GM23248 (cell line): ENCODE measurements at places on chromosomes 2 and 18. TPM values are rescaled to one million over a fixed set of nuclear protein-coding genes. Genes with fewer than 3 reads are reported as not detected.
A peak's percentile ranks its signal among the peaks of the same experiment; 100 is the strongest.

The CLEC4F gene
- polyA plus RNA-seq: not detected in 2 replicates

The FASTKD2 gene
- polyA plus RNA-seq: 28.3 and 29.3 TPM in 2 replicates

The EFR3B gene
- polyA plus RNA-seq: 0.51 and 0.75 TPM in 2 replicates

The SNTG2 gene
- polyA plus RNA-seq: not detected in 2 replicates

The UGT1A6 gene
- not detected in 2 replicates for polyA plus RNA-seq

The IL1R1 gene
- polyA plus RNA-seq: 75.4 and 78.5 TPM in 2 replicates

The UGT1A8 gene
- not detected in 2 replicates for polyA plus RNA-seq

The ICA1L gene
- polyA plus RNA-seq: 3.4 and 3.8 TPM in 2 replicates

The MAB21L4 gene
- polyA plus RNA-seq: not detected in 2 replicates

The CLK1 gene
- 30.0 and 33.5 TPM in 2 replicates for polyA plus RNA-seq

The PLCL1 gene
- polyA plus RNA-seq: 0.44 and 0.80 TPM in 2 replicates

The DSG3 gene
- polyA plus RNA-seq: not detected in 2 replicates

DNA sequence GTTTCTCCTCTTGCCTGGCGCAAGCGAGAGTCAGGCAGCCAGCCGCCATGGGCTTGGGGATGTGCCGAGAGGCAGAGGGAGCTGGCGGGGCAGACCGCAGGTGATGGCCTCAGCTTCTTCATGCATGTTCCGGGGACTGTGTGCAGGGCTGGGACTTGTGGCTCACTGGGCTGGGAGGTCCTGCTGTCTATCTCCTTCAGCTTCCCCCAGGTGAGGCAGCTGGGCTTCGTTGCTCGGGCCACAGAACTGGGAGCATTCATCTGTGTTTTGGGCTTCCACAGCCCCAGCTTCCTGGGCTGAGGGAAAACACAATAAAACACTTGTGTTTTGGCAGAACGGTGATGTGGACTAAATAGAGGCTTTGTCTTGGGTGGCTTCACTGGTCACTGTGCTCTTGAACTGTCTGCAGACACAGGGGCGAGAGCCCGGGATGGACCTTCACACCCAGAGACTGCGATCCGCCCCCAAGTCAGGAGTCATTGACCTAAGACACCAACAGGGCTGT lies 93.5 kb downstream of the DYSF start:
- no peak for DNase-seq

GRCh38 chr2:241412144-241412543 lies 56.1 kb downstream of the FARP2 start:
- peak; percentile 17 for DNase-seq

GRCh38 chr2:211085056-211085680 lies 528.8 kb downstream of the CPS1 start:
- peak; percentile 47 for DNase-seq

- peak; percentile 55 for DNase-seq
Measured at GRCh38 chr2:232576995-232577394, 26.5 kb downstream of the EIF4E2 start.

- DNase-seq: no peak
Measured at GRCh38 chr18:49023938-49024803, 73.4 kb upstream of the SMAD7 start.

DNA sequence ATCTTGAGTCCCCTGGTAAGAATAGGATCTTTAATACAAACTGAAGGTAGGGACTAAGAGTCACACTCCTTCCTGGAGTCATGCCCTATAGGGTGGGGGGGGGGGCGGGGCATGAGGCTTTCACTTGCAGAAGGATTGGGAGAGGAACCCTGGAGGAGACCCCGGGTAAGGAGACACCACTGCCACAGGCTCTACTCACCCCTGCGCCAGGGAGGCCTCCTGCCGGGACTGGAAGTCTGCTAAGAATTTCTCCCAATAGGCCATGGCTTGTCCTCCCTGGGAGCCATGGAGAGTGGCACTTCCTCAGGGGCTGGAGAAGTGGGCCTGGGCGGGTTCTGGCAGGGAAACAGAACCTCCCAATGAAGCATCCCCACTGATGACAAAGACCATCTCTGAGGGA lies 645.3 kb upstream of the RAB6C start:
- DNase-seq: no peak

DNA sequence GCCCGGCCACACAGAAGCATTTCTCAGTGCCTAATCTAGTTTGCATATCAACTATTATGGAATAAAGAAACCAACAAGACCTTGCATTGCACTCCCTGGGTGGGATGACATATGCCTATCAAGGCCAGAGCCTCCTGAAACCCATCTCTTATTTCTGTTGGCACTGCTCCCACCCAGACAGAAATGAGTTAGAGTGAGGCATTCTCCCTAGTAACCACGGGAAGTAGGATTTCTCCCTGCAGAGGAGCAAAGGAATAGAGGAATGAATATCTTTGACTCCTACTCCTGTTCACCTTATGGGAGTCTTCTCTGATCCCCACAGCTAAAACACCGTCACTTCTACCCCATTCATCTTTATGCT lies 24.2 kb upstream of the SCYGR1 start:
- DNase-seq: no peak

GRCh38 chr18:76426737-76427305 lies 68.2 kb downstream of the ZNF516 start:
- DNase-seq: peak; percentile 58

DNA sequence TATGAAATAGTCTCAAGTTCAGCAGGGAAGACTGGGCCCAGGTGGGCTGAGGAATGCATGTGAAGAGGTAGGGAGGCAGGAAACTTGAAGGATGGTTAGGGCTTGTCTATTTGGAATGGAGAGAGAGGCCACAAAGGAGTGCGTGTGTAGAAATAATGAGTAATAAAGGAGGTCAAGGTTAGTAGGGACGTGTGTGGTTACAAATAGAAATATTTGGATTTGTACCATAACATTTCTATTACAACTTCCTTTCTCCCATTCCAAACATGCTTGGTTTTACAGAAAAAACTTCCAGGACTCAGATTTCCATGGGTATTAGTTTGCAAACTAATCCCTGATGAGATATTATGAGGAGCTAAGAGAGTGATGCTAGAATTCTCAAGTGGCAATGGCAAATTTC lies 280.6 kb downstream of the NCKAP5 start:
- DNase-seq: peak; percentile 57

- DNase-seq: peak; percentile 19
Measured at GRCh38 chr18:361100-361732, 93.4 kb upstream of the THOC1 start.

GRCh38 chr2:106280722-106281446 lies 86.8 kb upstream of the UXS1 start:
- DNase-seq: no peak

- no peak for DNase-seq
Measured at GRCh38 chr2:239797316-239797715, 227.8 kb downstream of the NDUFA10 start.

DNA sequence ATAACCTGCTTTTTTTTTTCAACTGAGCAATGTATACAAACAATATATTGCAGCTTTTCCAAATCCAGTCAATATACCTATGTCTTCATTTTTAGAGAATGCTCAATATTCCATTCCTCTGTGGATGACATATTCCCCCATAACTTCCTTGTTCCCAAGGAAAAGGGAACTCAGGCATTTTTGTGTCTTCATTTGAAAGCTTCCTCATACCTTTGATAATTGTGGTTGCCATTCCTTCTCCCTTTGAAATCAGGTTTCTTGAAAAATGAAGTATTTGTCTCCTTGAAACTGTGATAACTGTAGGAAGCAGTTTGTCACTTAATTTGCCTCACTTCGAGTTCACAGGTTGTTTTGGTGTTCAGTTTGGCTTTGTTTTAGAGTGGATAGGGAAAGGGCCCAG lies 13.5 kb downstream of the ELAC1 start:
- DNase-seq: no peak

GRCh38 chr2:48633143-48633542 lies 15.5 kb downstream of the GTF2A1L start:
- no peak for DNase-seq

GRCh38 chr2:209451209-209451834 lies 27.5 kb downstream of the MAP2 start:
- no peak for DNase-seq

DNA sequence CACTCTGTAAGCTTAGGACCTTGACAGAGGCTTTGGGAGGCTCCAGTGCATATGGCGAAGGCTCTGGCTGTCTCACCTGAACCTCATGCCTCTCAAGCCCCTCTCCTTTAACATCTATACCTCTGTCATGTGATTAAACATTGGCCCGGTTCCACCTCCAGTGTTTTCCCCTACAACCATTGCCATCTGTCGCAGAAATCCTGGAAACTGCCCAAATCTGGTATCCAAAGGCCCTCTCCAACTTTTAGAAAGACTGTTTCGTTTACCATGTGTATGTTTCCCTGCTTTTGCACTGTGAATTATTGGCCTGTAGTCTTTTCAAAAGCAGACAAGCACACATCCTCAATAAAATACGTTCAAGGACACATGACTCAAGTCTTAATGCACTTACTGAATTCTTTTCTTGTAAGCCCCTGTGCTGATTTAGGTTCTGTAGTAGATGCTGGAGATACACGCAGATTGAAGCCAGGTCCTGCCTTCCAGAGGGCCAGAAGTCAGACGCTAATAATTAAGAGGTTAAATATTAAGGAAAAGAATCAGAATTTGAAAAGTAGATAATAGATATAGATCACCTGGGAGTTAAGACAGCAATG lies 386.4 kb upstream of the SLC14A2 start:
- DNase-seq: no peak

GRCh38 chr2:5387406-5387805 lies 304.8 kb upstream of the SOX11 start:
- no peak for DNase-seq

GRCh38 chr18:50819027-50819727 lies 639 bp downstream of the MRO start:
- DNase-seq: peak; percentile 28

DNA sequence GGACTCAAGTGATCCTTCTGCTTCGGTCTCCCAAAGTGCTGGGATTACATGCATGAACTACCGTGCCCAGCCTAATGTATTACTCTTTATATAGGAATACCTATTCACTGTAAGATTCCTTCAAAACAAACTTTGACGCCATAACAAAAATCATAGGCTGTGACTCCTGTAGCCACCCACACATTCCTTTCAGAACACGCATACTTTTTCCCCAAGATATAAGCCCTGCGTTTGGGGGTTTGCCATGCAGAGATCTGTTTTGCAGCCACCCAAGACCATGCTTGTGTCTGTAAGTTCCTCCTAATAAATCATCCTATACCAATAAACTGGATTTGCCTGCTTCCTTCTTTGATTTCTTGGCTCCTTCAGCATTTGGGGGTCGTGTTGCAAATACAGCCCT lies 46.0 kb upstream of the STON1 start:
- DNase-seq: no peak

GRCh38 chr2:182652326-182652725 lies 63.7 kb upstream of the DNAJC10 start:
- peak; percentile 2 for DNase-seq

- DNase-seq: peak; percentile 77
Measured at GRCh38 chr18:24212939-24213338, 74.1 kb downstream of the CABYR start.

- no peak for DNase-seq
Measured at GRCh38 chr2:8581601-8582041, 100.2 kb upstream of the ID2 start.

DNA sequence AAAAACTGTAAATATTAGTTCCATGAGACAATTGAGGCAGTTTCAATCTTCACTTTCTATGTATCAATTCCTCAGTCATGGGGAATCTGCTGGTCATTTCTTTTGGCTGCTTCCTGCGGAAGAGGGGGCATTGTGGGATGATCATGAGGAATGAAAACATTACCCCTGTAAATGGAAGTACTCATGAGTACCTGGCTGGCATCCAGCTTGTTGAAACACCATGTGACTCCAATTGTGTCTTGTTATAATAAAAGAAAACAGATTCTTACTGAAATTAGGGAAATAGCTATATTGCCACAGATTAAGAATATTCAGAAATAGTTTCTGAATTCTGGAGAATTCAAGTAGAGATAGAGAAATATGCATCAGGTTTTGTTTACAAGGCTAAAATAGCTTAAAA lies 41.6 kb upstream of the GPR39 start:
- peak; percentile 27 for DNase-seq

DNA sequence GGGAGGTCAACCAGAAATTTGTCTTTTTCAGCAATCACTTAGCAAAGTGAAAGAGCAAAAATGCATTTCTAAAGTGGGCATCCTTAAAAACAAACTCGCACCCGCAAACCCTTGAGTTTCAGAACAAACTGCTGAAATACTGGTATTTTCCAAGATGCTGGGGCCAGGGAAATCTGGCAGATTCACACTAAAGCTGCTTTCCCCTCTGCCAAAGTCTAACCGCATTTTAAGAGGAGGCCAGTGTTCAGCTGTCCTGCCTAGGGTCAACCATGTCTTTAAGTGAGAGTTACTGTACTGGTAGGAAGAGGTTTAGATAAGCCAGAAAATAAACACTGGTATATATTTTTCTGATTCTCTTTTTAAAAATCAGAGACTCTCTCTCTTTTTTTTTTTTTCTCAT lies 55.9 kb downstream of the ACVR1 start:
- DNase-seq: no peak
